ENCODE measurements at places on chromosomes 7 and 10.

- no peak for DNase-seq
These were observed 160.2 kb downstream of the PKD1L1 start for GRCh38 chr7:47788083-47788482.

- no peak for DNase-seq
These were observed 601.4 kb upstream of the MGMT start for GRCh38 chr10:128865436-128866195.

DNA sequence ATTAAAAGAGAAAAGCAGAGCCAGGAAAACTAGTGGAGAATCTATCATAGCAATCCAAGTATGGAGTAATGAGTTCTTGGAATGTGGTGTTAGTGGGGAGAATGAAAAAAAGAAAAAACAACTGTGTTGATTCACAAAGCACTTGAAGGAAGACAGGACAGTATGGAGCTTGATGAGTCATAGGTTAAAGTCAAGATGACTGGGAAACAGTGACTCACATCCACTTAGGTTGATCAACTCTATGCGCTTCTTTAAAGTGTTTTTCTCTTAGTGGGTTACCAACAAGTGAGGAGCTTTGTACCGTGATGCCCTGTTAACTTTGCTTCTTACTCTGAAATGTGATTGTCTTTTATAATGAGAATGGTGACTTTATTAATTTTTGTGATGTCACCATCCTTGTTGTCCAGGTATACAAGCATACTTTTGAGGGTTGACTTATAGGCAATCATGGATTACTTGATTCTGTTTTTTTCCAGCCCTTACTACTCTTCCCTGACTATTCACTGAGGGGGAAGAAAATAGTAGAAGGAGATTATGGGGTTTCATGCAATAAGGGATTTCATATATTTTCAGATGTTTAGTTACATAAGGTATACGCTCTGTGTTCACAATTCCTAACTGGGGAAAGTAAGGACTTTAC, 32.1 kb upstream of the MDFIC start:
- DNase-seq, result no peak

GRCh38 chr10:68721673-68722335, 765 bp downstream of the CCAR1 start:
- DNase-seq, result peak; percentile 17

All from HL-60 (cell line).